Stimulated activated CD8-positive, alpha-beta memory T cell treated with anti-CD3 and anti-CD28 coated beads, Interleukin-4, amount 100 ng/mL, for 48 hours (primary cell): ENCODE measurements at places on chromosomes 13 and 19.

DNA sequence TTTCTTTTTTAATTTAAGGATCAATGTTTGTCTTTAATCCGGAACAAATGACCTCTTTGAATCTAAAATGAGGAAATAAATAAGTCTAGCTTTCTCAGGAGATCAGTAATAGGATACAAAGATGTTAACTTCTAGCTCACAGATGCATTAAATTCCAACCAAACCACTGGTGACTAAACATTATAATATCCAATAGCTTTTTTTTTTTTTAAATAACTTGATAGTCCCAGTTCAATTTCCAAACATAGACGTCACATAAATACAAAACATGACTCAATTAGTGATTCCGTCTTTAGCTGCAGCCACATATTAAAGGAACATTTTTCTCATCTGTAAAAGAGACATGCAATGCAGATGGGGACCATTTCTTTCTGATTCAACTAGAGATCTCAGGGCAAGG, 390.5 kb upstream of the PCDH9 start:
- DNase-seq: no peak

DNA sequence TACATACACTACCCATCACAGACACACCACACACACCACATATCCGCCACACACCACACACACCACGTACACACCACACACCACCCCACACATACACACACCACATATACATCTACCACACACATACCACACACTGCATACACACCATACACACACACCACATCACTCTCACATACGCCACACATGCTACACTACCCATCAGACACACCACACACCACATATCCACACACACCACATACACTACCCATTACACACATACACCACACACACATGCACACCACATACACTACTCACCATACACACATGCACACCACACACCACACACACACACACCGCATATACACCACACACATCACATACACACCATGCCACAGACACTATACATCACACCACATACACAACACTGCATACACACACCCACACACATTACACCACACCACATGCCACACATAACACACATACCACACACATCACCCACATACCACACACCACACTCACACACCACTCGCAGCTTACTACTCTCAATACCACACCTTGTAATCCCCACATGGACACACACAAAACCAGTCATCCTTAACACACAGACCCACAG, 9.5 kb downstream of the ERFL start:
- DNase-seq: no peak

DNA sequence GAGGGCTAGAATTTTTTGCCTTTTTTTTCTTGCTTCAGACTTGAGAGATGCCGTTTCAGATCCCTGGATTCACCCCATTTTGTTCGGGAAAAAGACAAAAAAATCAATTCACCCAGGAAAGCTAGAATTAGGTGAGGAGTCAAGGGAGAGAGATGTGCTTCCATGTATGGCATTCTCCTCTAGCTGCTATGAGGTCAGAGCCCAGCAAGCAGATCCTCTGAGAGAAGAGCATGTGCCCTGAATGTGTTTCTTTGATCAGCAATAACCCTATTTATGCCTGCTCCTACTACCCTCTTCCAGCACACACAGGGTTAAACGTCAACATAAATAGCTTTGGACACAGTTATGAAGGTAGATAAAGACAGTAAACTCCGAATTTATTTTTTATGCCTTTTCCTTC, 53.6 kb downstream of the NDFIP2 start:
- no peak for DNase-seq

- no peak for DNase-seq
These were observed 3.9 kb downstream of the UPF3A start for GRCh38 chr13:114285166-114285808.
